Nephron progenitor cell (in vitro differentiated cells): ENCODE measurements at places on chromosomes 6 and 20.

GRCh38 chr20:62818592-62819493, 2.0 kb downstream of the COL9A3 start:
- no peak overlapping the region for H3K27ac ChIP-seq
- DNase-seq: peak; percentile 47
- peaks cover 26% of the 10 kb centered on the region for H3K4me1 ChIP-seq
- H3K36me3 ChIP-seq: no peaks in the 10 kb centered on the region
- H3K4me3 ChIP-seq: no peak overlapping the region

GRCh38 chr20:38421915-38422314, 13.2 kb downstream of the SNHG17 start:
- no peaks in the 10 kb centered on the region for H3K27me3 ChIP-seq
- no peak overlapping the region for H3K4me3 ChIP-seq
- no peak for DNase-seq
- H3K27ac ChIP-seq: peak overlapping the region; percentile 79

- H3K4me3 ChIP-seq: no peak overlapping the region
- no peak for DNase-seq
- H3K27me3 ChIP-seq: peaks cover 22% of the 10 kb centered on the region
- H3K4me1 ChIP-seq: peaks cover 7% of the 10 kb centered on the region
- H3K36me3 ChIP-seq: no peaks in the 10 kb centered on the region
These were observed 10.1 kb upstream of the SIRPD start for GRCh38 chr20:1567392-1568162.

GRCh38 chr6:40195428-40196134, 261.3 kb upstream of the MOCS1 start:
- no peak overlapping the region for H3K4me3 ChIP-seq
- H3K36me3 ChIP-seq: no peaks in the 10 kb centered on the region
- peaks cover 27% of the 10 kb centered on the region for H3K27me3 ChIP-seq
- H3K4me1 ChIP-seq: peaks cover 20% of the 10 kb centered on the region
- peak overlapping the region; percentile 89 for H3K27ac ChIP-seq

- H3K27me3 ChIP-seq: peaks cover 10% of the 10 kb centered on the region
- H3K4me1 ChIP-seq: peaks cover 29% of the 10 kb centered on the region
- no peak overlapping the region for H3K4me3 ChIP-seq
- peaks cover 8% of the 10 kb centered on the region for H3K36me3 ChIP-seq
These were observed 76.2 kb downstream of the SNX5 start for GRCh38 chr20:17892189-17892938.

DNA sequence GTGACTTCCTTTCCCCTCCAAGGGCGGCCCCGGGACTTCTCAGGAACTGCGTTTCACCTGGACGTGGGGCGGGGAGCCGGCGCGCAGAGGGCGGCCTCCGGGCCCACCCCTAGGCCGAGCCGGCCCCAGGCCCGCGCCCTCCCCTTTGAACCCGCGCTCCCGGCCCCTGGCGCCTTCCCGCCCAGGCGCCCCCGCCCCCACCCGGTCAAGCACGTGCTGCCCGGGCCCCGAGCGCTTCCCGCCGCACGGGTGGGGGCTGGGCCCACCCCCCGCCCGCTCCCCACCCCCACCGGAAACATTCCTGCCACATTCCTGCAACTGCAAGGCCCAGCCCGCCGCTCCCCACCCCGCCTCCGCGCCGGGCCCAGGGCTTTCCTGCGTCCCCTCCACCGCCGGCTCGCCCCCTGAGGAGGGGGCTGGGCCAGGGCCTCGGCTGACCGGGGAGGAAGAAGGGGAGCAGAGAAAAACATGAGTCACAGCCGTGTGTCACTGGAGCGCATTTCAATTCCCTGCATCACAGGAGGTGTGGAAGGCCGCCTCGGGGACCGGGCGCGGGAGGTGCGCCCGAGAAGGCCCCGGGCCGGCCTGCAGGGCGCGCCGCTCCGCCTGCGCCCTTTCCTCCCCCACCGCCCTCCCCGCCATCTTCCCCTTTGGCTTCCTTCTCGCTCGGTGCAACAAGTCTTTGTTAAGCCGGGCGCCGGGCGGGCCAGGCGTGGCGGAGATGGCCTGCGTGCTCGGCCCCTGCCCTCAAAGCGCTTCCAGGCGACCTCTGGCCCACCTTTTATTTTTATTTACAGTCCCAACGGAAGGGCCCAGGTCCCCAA, 1.2 kb upstream of the HMGA1 start:
- H3K27ac ChIP-seq: peak overlapping the region; percentile 99
- H3K27me3 ChIP-seq: no peaks in the 10 kb centered on the region
- peaks cover 53% of the 10 kb centered on the region for H3K4me1 ChIP-seq
- H3K4me3 ChIP-seq: peak overlapping the region; percentile 85
- peaks cover 5% of the 10 kb centered on the region for H3K36me3 ChIP-seq

DNA sequence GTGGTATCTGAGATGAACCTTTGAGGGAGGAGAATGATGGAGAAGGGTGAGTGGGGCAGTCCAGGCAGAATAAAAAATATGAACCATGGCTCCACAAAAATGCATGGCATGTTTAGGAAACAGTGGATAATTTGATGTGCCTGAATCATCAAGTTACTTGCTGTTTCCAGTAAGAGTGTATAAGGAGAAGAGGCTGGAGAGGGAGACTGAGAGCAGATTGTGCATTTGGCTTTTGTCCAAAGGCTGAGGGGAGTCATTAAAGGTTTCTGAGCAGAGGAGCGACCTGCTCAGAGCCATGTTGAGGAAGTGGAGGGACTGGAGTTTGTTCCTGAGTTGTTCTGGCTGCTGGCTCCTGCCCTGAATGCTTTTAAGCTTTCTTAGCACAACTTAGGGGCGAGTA, 6.1 kb downstream of the MMP24 start:
- no peak overlapping the region for H3K27ac ChIP-seq
- no peaks in the 10 kb centered on the region for H3K4me1 ChIP-seq
- no peak for DNase-seq

- H3K4me3 ChIP-seq: no peak overlapping the region
- H3K27ac ChIP-seq: no peak overlapping the region
- H3K27me3 ChIP-seq: no peaks in the 10 kb centered on the region
- H3K4me1 ChIP-seq: peaks cover 12% of the 10 kb centered on the region
- no peak for DNase-seq
These were observed 16.1 kb downstream of the UCKL1 start for GRCh38 chr20:63940071-63940471.

GRCh38 chr6:105757512-105758200, 328.5 kb upstream of the PRDM1 start:
- no peak overlapping the region for H3K4me3 ChIP-seq
- peaks cover 5% of the 10 kb centered on the region for H3K27me3 ChIP-seq
- no peak overlapping the region for H3K27ac ChIP-seq

GRCh38 chr20:62424249-62425107, 2.9 kb downstream of the RBBP8NL start:
- no peaks in the 10 kb centered on the region for H3K36me3 ChIP-seq
- H3K4me3 ChIP-seq: no peak overlapping the region
- H3K4me1 ChIP-seq: peaks cover 65% of the 10 kb centered on the region
- no peak overlapping the region for H3K27ac ChIP-seq
- DNase-seq: no peak

DNA sequence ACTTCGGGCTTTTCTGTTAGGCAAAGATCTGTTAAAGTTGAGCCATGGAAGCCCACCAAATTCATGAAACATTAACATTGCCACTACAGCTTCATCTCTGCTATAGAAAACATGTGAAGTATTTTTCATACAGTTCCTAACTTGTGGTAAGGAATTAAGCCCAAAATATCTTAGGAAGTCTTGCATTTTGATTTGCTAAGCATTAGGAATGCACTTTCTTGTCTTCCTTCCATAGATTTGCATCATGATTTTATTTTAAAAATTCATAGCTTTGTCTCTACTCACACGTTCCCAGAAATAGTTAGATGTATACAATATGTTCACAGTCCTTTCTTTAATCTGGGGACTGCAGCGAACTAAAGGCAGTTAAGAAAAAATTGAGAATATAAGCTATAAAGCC, 325.6 kb downstream of the CENPW start:
- H3K27me3 ChIP-seq: no peaks in the 10 kb centered on the region
- no peak overlapping the region for H3K27ac ChIP-seq
- no peaks in the 10 kb centered on the region for H3K4me1 ChIP-seq
- H3K4me3 ChIP-seq: no peak overlapping the region
- H3K36me3 ChIP-seq: no peaks in the 10 kb centered on the region
- no peak for DNase-seq
